DMS 273 treated with DMSO at 0.1 percent for 48 hours (cell line): ENCODE measurements at places on chromosomes 3 and 15.

DNA sequence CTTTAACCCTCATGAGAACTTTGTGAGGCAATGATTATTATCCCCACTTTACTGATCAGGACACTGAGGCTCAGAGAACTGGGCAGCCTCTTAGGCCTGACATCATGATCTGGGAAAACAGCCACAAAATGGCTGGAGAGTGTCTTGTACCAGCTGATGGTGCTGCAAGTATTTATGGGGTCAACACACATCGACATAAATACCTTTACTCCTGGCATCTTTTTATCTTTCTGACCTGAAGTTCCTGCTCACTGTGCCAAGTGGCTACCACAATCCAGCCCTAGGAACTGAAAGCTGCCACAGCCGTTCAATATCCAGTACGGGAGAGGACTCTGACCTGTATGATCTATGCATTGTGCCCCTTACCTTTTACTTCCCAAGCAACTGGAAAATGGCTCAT is 29.2 kb upstream of the MUC13 start:
- no peak for DNase-seq

- no peak for DNase-seq
These were observed 54.7 kb downstream of the ISL2 start for GRCh38 chr15:76391309-76391708.

- no peak for DNase-seq
These were observed 1138.4 kb downstream of the SI start for GRCh38 chr3:163939926-163940325.

DNA sequence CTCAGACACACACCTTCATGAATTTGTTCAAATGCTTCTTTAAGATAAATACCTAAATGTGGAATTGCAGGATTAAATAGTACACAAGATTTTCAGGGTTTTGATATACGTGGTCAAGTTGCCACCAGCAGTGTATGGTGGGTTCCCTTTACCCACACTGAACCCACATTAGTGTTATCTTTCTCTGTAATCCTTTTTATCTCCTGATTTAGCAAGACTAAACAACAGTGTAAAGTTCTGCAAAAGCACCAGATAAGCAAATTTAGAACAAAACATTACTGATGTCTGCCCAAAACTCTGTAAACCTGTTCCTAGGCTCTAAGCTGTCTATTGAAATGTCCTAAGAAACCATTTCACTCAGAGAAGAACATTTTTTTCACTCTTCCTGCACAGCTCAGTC is 352.9 kb downstream of the FHIT start:
- no peak for DNase-seq

GRCh38 chr15:42665827-42666226 is 71.1 kb downstream of the CDAN1 start:
- DNase-seq: no peak

GRCh38 chr3:170765419-170766078 is 104.4 kb downstream of the RPL22L1 start:
- DNase-seq: no peak

GRCh38 chr3:54863366-54863765 is 64.5 kb downstream of the LRTM1 start:
- no peak for DNase-seq

DNA sequence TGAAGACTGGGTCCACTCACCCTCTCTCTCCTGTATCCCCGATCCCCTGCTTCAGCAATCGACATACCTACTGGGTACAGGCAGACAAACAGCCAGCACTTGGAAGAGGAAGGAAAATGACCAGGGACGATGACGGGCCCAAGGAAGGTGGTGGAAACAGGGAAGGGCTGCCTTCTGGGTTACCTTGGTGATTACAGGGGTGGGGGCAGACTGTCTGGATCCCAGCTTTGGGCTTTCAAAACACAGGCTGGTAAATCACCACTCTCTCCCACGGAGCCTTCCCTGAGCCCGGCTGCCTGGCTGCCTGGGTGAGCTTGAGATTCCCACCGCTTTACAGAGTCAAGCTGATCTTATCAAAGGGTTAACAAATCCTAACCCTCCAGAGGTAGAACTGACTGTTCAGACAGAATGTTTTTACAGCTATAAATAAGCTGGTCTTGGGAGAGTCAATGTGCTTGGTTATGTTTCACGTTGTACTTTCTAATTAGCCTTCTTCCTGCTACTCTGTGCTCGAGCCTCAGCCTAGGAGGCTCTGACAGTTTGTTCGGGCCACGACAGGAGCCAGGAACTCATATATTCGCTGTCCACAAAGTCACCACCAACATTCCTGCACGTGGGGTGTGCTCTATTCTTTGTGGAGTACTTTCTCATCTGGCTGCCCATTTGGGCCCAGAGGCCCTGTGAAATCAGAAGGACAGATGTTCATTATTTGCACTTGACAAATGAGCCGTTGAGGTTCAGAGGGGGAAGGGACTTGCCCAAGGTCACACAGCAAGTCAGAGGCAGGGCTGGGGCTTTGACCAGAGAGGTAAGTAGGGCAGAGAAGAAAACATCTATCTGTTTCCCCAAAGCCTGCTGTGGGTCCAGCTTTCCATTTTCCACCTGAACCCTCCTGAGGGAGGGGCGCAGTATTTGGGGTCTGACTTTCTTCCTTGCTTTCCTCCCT is 63.5 kb downstream of the FEM1B start:
- DNase-seq: no peak

DNA sequence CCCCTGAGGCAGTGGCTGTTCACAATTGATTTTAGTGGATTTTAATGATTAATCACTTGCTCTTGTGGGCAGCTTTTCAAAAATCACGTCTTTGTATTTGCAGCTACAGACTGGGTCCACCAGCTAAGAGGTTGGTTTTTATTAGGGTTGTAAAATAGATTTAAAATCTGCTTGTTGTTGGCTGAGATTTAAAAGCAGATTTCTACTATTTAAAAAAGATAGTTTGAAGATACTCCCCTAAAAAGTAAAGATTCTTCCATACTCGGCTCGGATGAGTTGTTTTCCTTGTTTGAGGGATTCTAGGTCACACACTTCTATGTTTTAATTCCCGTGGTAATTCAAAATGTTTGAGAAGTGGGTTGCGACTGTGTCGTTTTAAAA is 1.7 kb downstream of the KLHL24 start:
- no peak for DNase-seq
